ENCODE measurements at places on chromosomes 3 and 15. TPM values are rescaled to one million over a fixed set of nuclear protein-coding genes. Genes with fewer than 3 reads are reported as not detected.

DNA sequence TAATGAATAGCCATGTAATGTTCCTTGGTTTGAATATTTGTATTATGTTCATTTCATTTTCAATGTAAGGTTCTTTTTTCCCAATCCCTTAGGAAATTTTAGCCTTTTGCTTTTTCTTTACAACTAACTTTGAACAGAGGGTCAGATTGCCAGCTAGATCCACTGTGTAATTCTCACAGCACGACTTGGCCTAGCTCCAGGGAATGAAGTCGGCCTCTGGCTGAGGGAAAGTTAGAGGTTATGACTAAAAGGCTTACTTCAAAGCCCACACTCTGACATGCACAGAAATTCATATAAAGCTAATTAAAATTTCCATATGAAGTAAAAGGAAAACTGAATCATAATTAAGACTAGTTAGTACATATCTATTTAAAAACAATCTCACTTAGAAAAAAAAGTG is 38.7 kb downstream of the ROBO1 start:
- no peak for DNase-seq

- no peak for DNase-seq
Measured at GRCh38 chr3:174583396-174583795, 275.7 kb upstream of the NAALADL2 start.

GRCh38 chr3:31635545-31635944 is 102.8 kb downstream of the STT3B start:
- no peak for DNase-seq

DNA sequence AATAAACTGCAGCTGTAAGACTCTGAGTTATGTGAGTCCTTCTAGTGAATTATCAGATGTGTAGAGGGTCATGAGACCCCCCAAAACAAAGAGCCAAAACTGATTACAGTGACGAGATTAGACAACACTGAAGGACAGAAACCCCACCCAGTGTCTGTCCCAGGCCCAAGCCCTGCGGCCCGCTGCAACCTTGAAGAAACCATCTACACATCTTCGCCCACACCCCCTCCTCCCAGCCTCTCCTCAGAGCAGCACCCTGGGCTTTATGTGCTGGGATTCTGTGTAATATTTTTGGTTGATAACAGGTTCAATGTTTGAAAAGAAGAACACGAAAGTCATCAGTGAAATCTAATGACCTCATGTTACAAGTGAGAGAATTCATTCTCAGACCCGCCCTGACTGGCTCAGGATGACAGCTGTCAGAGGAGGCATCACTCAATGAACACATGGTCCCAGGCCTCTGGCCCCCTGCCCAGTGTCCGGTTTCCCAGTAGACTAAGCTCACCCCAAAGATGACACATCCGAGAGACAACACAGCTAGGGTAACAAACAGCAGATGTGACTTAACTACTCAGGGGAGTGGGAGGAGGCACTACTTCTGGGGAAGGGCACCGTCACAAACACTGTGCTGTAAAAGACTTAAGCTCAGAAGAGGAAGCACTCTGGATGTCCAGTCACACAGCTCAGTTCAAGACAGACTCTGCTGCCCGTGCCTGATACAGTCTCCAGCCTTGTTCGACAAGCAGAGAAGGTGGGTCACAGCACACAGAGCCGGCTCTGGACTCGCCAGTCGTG is 48.9 kb downstream of the NIPA2 start:
- DNase-seq: peak; percentile 82

- peak; percentile 5 for DNase-seq
Measured at GRCh38 chr15:77311618-77312398, 108.1 kb downstream of the PEAK1 start.

DNA sequence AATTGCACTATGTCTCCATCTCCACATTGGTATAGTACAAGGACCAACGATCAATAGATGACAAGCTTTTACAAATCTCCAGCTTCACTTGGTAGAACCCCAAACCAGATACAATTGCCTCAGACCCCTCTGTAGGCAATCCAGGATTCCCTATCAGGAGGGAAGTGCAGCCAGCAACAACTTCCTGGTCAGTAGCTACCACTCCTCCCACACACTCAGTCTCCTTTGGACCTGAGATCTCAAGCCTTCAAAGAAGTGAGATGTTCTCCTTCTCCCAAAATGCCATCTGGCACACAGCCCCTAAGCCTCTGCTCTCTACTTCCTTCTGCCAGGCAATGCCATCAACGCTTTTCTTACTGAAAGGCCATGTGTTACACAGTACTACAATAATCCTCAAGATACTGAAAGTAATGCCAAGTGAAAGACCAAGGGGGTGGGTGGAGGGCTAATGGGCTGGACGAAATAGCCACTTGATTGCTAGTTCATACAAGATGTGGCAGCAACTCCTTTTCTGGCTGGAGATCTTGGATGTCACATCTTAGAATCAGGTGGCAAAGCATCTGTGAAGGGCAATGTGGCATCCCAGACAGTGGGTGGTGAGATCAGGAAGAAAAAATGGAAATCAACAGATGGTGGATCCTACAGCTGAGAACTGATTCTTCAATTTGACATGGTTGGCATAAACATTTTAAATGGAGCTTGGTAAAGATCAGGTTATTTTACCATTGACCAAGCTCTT is 75.3 kb upstream of the ACP3 start:
- no peak for DNase-seq

- DNase-seq: no peak
Measured at GRCh38 chr3:72397586-72397985, 450.7 kb downstream of the SHQ1 start.

DNA sequence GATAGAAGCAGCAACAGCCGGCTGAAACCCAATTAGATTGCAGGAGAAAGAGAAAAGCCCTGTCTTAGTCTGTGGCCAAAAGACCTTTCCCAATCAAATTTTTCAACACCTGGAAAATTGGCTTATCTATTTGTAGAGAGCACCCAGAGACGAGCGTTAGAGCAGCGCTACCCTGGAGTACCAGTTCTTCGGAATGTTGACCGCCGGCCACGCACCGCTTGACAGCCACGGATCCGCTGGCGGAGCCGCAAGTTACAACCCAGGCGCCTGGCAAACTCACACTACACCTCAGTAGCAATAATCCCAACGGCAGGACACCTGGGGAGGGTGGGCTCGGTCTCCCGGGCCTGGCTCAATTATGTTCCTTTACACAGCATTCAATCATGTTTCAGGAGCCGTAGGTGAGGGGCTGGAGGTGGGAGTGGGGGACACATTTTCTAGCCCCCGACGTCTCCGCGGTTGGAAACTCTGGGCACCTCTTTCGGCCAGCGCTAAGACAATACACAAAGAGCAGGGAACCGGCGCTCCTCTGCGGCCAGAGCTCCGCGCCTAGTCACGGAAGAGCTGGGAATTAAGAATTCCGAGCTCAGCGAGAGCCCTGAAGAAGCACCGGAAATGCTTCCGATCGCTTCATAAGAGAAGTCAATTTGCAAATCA is 1.2 kb downstream of the MB21D2 start:
- DNase-seq: no peak

GRCh38 chr3:14461748-14462324 is 59.4 kb downstream of the SLC6A6 start:
- peak; percentile 68 for DNase-seq

GRCh38 chr15:93195109-93195508 is 106.1 kb upstream of the RGMA start:
- no peak for DNase-seq

GRCh38 chr15:93144463-93145236 is 55.6 kb upstream of the RGMA start:
- no peak for DNase-seq

- no peak for DNase-seq
Measured at GRCh38 chr3:11603628-11604027, 40.1 kb downstream of the VGLL4 start.

- DNase-seq: no peak
Measured at GRCh38 chr15:91320101-91320500, 220.0 kb downstream of the SV2B start.

DNA sequence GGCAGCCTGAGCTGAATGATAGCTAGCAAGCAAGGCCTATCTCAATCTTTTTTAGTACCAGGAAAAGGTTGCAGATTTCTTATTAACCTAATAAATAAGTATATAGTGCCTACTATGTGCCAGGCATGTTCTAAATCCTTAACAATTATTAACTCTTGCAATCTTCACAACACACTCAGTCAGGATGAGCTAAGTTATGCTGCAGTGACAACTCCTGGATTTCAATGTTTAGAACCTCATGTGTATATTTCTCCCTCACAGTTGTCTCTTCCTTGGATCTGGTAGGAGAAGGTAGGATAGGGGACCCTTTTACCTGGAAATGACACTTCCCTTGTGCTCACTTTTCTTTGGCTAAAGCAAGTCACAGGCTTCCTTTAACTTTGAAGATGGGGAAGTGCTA is 39.3 kb upstream of the MAGI1 start:
- DNase-seq: no peak

- DNase-seq: no peak
Measured at GRCh38 chr3:196397941-196398340, 34.3 kb downstream of the UBXN7 start.

DNA sequence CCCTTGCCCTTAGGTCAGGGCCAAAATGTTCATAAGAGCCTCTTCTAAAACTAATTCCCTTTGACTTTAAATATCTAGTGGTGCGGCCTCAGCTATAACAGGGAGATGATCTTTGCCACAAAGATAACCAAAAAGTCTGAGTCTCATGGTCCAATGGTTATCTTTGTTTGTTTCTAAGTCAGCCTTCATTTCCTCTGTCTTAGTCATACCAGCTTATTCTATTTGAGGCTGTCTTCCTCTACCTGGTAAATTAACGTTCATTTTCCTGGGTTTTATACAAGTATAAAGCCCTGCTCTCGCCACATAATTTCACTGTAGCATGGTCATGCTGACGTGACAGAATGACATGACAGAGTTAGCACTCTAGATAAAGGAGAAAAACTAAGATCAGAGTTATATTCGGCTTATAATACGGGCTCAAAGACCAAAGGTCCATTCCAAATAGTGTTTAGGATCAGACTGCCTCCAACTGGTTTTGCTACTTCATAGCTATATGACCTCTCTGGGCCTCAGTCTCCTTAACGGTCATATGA is 18.4 kb downstream of the ZNF860 start:
- no peak for DNase-seq

DNA sequence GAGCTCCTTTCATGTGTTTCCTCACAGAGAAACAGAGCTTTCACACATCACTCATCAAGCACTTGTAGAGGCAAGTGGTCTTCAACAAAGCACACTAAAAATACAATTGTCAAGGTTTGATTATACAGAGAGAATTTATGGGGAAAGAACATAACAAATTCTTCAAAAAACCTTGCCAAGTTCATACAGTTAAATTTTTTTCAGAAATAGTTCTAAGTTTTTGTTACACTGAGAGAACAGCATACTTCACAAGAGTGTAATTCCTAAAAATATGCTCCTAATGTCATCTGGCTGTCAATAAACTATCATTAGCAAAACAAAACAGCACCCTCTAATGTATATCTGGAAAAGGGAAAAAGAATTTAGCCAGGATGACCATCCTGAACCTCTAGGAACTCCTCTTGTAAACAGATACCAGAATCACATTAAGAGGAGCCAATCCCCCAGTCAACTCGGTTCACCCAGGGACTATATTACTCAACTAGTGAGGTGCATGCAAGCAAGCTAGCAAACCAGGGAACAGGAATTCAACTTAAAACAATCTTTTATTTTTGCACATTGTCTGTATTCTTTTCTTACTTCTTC is 63.3 kb downstream of the RAD18 start:
- no peak for DNase-seq

DNA sequence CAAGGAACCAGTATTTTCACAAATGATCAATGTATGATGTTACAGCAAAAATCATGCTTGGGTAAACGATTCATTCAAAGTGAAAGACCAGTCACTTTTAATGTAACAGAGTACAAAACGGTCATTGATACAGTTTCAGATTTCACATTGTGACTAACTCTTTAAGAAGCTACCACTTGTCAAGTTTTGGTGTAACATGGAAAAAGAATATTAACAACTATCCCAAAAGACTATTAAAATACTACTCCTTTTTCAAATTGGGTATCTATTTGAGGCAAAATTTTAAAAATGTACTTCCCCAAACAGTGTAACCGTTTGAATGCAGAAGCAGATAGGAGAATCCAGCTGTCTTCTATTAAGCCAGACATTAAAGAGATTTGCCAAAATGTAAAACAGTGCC is 31.7 kb downstream of the AKAP13 start:
- no peak for DNase-seq

- no peak for DNase-seq
Measured at GRCh38 chr15:81642451-81642990, 268.5 kb upstream of the TMC3 start.

GRCh38 chr15:85581495-85581894 is 201.1 kb downstream of the AKAP13 start:
- no peak for DNase-seq

DNA sequence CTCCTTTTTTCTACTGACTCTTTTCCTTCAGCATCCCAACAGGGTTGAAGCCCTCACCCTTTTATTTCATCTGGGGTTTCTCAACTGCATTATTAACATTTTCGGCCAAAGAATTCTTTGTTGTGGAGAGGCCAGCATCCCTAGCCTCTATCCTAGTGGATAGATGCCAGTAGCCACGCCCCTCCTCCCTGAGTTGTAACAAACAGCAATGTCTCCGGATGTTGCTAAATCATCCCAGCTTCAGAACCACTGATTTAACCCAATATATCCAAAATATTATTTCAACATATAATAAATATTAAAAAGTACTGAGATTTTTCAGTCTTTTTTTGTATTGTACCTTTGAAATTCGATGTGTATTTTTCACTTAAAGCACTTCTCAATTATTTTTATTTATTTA is 2.0 kb upstream of the RNF111 start:
- no peak for DNase-seq

DNA sequence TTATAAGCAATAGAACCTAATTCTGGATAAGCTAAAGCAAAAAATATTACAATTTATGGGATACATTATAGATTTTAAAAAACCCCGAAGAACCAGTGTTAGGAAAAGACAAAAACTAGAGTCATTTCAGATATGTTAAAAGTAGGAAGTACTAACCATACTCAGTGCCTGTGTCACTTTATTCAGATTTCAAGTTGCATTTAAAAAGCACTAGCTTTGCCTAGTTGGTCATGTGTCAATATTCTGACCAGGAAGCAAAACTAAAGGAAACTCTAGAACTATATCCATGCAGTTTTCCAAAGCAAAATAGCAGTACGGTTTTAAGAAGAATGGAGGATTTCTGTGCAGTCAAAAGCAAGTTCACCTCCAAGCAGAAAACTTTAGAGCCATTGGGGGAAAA is 88.4 kb downstream of the RAP2B start:
- DNase-seq: no peak

- DNase-seq: no peak
Measured at GRCh38 chr3:102078854-102079808, 229.8 kb downstream of the NFKBIZ start.

Gene CAV3
- total RNA-seq: 0.24 TPM

Gene RBP2
- not detected for total RNA-seq

Gene CX3CR1
- total RNA-seq: not detected

Gene NR1I2
- not detected for total RNA-seq

Gene TM4SF4
- total RNA-seq: not detected

Gene AMT
- 0.93 TPM for total RNA-seq

Gene OXTR
- total RNA-seq: 115 TPM

Gene ULK3
- 35.9 TPM for total RNA-seq

Gene DISP2
- 0.19 TPM for total RNA-seq

Gene NUP210
- total RNA-seq: 16.3 TPM

Gene MEGF11
- 0.02 TPM for total RNA-seq

Gene GOLGA8J
- total RNA-seq: 0.40 TPM

Gene PP2D1
- total RNA-seq: not detected

Gene SNX22
- 0.78 TPM for total RNA-seq

Gene GPR160
- total RNA-seq: 2.7 TPM

Gene CYFIP1
- total RNA-seq: 78.1 TPM

Gene TGM5
- 0.14 TPM for total RNA-seq

Gene GHSR
- not detected for total RNA-seq

Gene WDR93
- total RNA-seq: not detected

Gene ILDR1
- total RNA-seq: not detected

Gene PTPRG
- 5.6 TPM for total RNA-seq

Gene TMEM108
- not detected for total RNA-seq
